ENCODE measurements at places on chromosomes 7 and 10.

DNA sequence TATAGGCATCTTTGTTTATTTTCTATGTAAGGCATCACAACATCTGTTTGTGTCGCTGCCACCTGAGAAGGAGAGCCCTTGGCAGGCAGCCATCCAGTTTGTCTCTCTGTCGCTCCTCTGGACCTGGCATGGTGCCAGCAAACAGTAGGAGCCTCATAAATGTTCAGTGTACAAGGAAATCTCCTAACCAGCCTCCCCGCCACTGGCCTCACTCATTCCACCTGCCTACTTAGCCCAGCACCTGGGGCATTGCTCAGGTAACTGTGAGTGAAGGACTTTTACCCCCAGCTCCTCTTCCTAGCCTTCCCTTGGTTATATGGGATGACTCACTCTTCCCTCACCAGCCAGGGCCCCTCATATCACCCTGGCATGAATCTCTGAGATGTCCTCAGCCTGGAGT lies 61.7 kb upstream of the NPTX2 start:
- no peak for DNase-seq

GRCh38 chr10:1132584-1132983 lies 76.4 kb downstream of the WDR37 start:
- no peak for DNase-seq

- no peak for DNase-seq
Measured at GRCh38 chr10:5546891-5547680, 22.3 kb downstream of the CALML3 start.

DNA sequence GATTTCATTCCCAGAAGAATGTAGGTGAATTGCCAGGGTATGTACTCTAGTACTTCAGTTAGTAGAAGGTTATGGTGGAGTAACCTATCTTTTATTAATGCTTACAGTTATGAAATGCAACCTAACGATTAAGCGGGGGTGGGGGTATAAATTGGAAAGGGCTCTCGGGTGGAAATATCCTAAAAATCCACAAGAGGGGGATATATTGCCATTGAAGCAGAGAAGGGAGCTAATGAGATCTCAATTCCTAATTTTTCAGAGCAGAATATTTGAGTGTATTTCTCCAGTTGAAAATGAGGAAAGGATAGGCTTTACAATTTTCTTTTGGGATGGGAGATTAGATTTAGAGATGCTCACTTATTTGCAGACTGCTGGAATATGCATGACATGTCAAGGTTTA lies 90.8 kb downstream of the DNAJB9 start:
- no peak for DNase-seq
